CD4-positive, alpha-beta T cell treated with Interleukin-17A for 4 hours (primary cell): ENCODE measurements at places on chromosomes 2 and 18.

DNA sequence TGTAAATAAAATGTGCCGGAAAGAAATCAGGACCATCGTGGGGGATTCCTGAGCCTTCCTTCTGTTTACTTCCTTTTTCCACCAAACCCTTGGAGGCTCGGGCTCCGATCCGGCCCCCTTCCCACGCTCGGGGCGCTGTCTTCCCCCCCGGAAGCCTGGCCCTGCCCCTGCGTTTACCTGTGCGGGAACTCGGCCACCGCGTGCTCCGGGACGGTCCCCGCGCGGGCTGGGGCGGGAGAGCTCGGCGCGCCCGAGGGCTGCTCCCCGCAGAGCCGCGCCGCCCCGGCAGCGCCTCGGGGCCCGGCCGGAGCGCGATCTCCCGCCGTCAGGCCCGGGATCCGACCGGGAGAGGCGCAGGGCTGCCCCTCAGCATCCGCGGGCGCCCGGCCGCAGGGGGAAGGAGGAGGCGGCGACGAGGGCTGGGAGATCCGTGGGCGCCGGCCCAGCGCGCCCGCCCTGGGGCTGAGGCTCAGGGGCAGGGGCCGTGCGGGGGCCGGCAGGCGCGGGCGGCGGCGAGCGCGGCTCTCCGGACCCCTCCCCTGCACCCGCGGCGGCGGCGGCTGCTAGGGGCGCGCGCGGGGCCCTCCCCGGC lies 435 bp downstream of the ADCY3 start:
- DNase-seq = peak; percentile 30

DNA sequence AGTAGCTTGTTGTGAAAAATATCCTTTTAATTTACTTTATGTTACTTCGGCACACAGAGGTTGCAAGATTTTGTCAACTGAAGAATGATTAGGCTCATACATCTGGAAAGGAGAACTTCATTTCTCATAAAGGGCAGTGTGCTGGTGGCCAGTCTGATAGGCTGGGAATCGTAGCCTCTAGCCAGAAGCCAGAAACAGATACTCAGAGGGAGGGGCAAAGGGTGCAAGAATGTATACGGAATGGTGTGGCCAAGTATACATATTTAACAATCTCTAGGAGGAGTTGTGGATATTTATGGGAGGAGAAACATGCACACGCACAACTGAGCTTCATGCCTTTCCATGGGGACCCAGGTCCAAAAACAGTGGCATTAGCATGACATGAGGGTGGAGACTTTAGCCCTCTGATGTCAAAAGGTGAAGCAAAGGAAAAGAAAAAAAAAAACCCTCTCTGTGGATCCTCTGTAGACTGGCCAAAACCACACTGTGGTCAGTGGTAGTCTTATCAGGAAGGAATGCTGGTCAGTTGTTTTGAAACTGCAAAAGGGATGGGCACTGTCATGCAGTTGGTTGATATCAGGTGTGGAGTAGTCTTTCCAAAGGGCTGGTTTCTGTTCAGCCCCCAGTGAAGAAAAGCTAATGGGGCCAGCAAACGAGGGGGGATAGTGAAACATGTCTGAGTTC lies 34.9 kb upstream of the APCDD1 start:
- DNase-seq = no peak

DNA sequence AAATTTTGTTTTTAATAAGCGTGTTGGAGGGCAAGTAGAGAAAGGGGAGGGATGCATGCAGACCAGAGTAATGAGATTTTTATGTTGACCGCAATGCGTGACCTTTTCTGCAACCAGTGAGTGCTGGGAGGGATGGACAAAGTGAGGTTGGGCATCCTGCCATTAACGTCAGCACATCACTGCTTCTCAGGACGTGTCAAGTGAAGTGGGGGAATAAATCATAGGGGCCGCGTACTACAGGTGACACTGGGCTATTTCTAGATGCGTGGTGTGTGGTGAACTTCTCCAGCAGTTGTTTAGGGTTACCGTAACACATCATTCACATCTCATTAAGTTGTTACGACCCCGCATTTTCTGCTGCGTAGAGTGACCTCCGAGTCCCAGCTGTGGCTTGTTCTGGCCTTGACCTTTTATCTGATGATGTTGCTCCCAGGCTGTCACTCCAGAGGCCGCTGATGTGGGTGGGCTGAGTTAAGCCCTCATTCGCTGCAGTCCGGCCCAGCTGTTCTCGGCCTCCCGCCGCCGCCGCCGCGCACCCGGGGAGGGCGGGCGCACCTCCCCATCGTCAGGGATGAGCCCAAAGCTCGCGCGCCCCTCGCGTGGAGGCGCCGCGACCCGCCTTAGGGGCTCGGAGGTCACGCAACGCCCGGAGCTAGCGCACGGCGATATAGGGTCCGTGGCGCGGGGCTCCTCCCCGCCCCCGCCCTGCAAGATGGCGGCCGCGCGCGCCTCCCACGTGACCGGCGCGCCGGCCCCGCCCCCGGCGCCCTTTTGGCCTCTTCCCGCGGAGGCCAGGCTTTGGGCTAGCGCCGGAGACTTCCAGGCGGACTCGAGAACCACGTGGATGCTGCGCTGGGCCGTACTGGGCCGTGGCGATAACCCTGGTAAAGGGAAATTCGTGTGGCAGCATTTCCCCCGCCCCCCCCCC lies 3.5 kb downstream of the ZCCHC2 start:
- peak; percentile 78 for DNase-seq

DNA sequence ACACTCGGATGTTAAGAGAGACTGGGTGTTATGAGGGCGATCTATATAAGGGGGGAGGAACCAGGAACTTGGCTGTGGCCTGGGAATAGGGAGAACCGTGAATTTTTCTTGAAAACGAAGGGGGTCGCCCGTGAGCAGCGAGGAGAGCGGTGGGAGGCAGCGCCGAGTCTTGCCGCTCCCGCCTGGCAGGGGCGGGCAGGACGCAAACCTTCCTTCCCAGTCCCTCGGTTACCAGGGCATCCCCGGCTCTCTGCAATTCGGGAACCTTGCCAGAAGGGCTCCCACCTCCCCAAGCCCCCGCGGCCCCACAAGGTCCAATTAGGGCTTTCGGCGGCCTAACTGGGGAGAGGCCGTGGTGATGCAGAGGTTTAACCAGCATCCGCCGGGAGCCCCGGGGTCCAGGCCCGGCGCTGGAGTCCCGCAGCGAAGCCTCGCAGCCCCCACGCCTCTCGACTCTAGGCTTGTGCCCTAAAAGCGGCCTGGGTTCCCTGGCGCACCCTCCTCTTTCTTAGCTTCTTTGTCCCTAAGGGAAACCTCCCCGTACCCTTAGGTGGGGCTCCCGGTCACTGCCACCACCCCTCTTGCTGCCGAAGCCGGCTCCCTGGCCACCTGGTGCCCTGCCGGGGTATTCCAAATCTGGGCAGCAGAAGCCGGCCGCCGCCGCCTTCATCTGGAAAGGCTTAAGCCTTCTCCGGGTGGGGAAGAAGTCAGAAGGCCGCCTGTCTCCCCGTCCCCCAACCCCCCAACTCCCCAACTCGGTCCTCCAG lies 680 bp upstream of the FHOD3 start:
- DNase-seq = no peak
